ENCODE measurements at places on chromosomes 11 and 22. TPM values are rescaled to one million over a fixed set of nuclear protein-coding genes. Genes with fewer than 3 reads are reported as not detected.
A peak's percentile ranks its signal among the peaks of the same experiment; 100 is the strongest.

Gene ELFN2
- total RNA-seq: not detected

Gene PGR
- total RNA-seq: 5.4 TPM

GRCh38 chr11:13955971-13956421 is 6.5 kb upstream of the SPON1 start:
- DNase-seq: peak; percentile 64
- no peaks in the 10 kb centered on the region for H3K27me3 ChIP-seq
- no peak overlapping the region for H3K4me3 ChIP-seq
- no peak overlapping the region for H3K27ac ChIP-seq

DNA sequence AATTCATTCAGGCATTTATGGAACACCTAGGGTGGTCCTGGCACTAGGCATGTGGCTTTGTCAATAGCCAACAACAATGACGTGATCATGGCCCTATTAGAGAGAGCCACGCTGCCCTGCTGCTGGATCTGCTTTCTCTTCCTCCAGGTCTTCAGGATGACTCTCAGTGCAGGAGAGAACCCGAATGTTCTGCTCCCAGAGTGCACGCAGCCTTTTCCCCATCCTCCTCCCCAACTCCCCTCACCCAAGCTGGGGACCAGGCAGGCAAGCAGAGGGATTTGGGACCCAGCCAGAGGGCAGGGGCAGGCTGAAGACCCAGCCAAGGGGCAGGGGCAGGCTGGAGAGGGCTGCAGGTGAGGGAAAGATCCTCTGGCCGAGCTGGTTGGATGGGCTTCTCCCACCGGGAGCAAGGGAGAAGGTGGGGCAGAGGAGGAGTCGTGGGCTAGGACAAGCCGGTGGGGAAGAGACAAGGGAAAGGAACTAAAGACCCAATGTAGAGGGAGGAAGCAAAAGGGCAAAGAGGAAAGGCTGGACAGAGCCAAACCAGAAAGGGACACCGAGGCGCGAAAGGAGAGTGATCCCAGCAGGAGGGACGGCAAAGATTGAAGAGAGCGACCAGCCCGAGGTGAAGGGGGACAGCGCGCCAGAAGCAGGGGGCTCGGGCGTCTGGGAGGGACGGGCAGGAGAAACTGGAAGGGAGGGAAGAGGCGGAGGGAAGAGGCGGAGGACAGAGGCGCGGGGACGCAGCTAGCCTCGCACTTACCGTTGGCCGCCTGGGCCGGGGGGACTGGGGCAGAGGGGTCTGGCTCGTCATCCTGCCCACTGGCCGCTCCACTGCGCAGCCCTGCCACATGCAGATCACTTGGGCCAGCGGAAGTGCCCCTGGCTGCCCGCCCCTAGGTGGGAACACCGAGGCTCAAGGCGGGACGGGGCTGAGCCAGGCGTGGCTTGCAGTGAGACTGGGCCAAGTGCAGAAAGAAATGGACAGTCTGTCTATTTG is at the start of gene KCTD14:
Gene KCTD14, minus strand, starts transcription at position 880 of the 1,000 bp plus-strand sequence. Its CDS starts 27 bp downstream, at position 853.
- DNase-seq: peak; percentile 90
- H3K4me3 ChIP-seq: peak within 1 kb of the TSS; percentile 43
- H3K4me1 ChIP-seq: peaks cover 9% of the 10 kb centered on the region
- no peaks in the 10 kb centered on the region for H3K36me3 ChIP-seq
- H3K27me3 ChIP-seq: no peaks in the 10 kb centered on the region
- H3K27ac ChIP-seq: peak within 1 kb of the TSS; percentile 86

DNA sequence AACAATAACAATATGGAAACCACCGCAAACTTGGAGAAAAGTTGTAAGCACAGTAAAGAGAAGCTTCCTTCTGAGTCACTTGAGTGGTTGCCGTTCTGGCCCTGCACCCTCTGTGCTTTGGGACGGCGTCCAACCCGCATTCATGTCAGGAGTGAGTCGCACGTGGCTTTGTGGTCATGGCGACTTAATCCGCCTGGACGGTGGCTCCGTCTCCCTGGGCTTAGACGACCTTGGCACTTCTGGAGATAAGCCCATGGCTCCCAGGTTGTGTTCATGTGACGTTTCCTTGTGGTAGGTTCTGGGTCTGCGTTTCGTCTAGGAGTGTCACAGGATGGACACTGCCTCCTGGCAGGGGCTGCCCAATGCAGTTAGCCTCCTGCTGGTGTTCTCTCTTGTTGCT is 40.5 kb downstream of the TPCN2 start:
- H3K27me3 ChIP-seq: no peaks in the 10 kb centered on the region
- H3K27ac ChIP-seq: no peak overlapping the region
- H3K4me1 ChIP-seq: no peaks in the 10 kb centered on the region
- H3K36me3 ChIP-seq: no peaks in the 10 kb centered on the region
- no peak overlapping the region for H3K4me3 ChIP-seq

Data from thyroid gland (tissue), 4 donors.